ENCODE measurements at places on chromosomes 3 and 15.

- DNase-seq, result no peak
Observed at GRCh38 chr3:63855333-63855940, 8.2 kb downstream of the THOC7 start.

- no peak for DNase-seq
Observed at GRCh38 chr3:37202035-37202434, 27.7 kb upstream of the LRRFIP2 start.

- no peak for DNase-seq
Observed at GRCh38 chr15:51678096-51678495, 3.2 kb upstream of the SCG3 start.

DNA sequence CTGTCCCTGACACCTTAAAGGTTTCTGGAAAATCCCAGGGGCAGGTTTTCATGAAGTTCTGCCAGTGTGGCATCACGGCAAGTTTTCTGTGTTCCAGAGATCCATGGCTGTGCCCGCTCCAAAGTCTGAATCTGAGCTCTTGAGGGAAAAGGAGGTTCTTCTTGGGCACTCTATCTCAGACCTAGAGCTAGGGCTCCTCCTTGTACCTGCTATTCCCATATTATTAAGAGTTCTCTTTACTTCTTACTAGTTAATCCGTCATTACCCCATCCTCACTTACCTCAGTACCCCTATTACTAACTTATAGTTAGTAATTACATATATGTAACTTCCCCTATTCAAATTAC lies 5.9 kb upstream of the TRA2B start:
- no peak for DNase-seq

GRCh38 chr15:70337277-70338186 lies 239.8 kb upstream of the TLE3 start:
- DNase-seq, result no peak

DNA sequence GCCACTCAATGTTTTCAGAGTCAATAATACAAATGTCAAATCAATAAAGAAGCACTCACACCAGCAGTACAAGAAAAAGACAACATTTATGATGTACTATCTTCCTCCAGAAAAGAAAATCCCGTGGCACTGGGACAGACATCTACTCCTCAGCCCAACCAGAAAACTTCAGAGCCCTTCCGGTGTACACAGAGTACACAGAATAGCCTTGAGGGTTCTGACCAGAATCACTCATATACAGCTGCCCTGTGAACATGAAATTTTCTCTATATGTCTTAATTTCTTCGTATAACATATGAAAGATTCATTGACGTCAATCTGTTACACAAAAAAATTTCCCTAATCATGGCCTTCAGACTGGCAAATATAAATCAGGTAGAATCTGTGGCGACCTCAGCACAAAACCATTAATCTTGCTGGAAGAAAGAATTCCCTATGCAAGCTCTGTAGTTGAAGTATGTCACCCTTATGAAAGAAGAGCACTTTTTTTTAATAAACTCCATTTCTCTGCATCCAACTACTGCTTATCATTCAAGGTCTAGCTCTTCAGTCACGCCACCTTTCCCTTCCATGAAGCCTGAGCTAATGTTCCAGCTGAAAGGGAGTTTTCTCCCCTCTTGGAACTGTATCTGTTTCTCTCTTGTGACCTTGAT lies 53.8 kb upstream of the PLAAT1 start:
- DNase-seq, result no peak

- no peak for DNase-seq
Observed at GRCh38 chr3:158773166-158773565, 28.7 kb upstream of the MFSD1 start.

- DNase-seq, result no peak
Observed at GRCh38 chr3:42718338-42718737, 15.7 kb upstream of the HHATL start.

DNA sequence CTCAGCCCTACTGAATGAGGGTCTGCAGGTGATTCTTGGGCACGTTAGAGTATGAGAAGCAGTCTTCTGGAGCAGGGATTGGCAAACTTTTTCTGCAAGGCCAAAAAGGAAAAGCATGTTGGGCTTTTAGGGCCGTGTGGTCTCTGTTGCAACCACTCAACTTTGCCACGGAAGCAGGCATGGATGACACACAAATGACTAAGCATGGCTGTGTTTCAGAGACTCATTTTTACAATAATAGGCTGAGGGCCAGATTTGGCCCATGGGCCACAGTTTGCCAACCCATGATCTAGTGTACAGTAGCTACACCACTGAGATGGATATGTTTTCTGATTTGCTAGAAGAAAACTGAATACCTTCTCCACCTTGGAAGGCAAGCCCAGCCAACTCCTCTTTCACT lies 66.1 kb upstream of the PRICKLE2 start:
- peak; percentile 68 for DNase-seq

DNA sequence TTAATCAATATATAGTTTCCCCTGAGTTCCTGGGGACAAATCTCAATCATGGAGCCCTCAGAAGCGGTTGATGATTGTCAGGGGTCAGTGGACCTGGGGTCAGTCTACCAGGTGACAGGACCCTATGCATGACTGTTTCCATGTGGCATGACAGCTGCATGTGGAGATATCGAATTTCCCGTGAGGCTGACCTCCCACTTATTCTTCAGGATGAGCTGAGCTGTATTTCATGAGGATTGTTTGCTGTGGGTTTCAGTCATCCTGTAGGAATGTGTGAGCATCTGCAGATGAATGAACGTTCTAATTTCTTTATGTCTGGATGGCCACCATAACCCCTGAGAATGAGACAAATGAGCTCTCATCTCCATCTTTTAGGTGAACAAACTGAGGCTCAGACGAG lies 93.0 kb upstream of the HES1 start:
- DNase-seq, result no peak

GRCh38 chr15:40357246-40357645 lies 773 bp upstream of the DISP2 start:
- DNase-seq, result no peak

DNA sequence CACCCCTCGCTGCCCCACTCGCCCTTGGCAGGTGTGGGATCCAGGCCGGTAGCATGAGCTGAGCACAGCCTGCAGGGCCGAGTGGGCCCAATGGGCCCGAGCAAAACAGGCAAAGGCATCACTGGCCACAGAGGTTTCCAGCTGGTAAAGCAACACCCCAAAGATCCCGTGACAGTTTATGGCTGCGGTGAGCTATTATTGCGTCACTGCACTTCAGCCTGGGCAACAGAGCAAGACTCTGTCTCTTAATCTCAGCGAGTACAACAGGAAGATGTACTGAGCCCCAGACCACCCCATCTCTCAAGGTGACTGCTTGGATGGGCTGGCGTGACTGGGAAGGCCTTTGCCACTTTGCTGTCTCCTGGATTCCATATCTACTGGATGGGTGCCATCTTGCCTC lies 4.3 kb downstream of the JMJD7 start:
- DNase-seq, result no peak

DNA sequence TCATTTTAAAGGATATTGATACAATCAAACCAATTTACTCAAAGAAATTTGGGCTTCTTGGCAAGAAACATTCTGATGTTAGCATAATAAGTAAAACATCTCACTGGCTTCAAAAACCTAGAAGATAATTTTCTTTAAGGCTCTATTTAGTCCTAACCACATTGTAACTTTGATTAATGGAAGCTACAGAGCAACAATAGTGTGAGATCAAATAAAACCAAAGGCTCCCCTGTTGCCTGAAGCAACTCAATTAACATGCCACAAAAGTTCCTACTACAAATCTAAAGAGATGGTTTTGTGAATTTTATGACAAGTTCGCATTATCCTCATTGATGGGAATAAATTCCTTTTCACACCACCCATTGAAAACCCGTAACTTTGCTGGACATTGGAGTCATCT lies 5.9 kb downstream of the DPH6 start:
- DNase-seq, result no peak

- no peak for DNase-seq
Observed at GRCh38 chr15:71518661-71519060, 291.7 kb upstream of the NR2E3 start.

DNA sequence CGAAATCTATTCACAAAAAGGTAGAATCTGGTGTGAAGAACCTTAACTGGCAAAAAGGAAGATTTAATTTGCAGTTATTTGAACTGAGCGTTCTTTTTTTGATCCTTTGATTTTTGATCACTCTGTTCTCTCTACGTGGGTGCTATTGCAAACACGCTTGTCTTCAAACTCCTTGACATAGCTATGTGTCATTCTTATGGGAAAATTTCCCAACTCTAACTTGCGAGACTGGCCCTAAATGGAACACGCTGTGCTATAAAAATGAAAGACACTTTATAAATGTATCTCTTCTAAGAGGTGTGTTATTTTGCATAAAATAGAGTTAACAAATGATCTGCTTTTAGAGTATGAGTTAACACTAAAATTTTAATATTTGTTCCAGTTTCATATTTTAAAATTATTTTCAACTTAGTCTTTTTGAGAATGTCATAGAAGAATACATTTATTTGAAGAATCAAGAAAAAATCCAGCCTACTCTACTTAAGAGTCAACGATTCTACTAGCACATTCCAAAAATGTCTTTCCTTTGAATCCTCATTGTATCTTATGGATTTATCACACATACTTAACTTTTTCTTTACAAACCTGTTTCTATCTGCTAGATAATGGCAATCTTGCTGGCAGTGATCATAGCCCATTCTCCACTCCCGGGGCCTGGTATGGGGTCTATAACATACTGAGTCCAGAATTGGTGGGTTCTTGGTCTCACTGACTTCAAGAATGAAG lies 610.0 kb upstream of the TBL1XR1 start:
- no peak for DNase-seq
